ENCODE measurements at places on chromosomes 6 and 20.

DNA sequence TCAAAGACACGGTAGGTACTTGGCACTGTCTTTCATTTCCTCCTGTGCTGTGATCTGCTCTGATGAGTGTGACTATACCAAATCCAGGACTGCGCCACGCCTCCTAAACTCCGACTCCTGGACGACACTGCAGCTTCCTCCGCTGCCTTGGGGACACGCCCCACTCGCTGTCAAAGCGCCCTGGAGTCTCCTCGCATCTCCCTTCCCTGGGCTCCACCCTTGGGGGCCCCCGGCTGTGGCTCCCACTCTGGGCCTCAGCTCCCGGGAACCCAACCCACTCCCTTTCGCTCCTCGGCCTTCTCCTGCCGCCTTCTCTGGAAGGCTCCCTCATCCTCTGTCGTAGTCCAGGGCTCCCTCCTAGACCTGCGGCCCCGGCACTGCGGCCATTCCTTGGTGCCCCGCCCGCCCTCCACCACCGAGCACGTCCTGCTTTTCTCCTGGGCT lies 61.2 kb downstream of the RSPH3 start:
- no peak for DNase-seq

DNA sequence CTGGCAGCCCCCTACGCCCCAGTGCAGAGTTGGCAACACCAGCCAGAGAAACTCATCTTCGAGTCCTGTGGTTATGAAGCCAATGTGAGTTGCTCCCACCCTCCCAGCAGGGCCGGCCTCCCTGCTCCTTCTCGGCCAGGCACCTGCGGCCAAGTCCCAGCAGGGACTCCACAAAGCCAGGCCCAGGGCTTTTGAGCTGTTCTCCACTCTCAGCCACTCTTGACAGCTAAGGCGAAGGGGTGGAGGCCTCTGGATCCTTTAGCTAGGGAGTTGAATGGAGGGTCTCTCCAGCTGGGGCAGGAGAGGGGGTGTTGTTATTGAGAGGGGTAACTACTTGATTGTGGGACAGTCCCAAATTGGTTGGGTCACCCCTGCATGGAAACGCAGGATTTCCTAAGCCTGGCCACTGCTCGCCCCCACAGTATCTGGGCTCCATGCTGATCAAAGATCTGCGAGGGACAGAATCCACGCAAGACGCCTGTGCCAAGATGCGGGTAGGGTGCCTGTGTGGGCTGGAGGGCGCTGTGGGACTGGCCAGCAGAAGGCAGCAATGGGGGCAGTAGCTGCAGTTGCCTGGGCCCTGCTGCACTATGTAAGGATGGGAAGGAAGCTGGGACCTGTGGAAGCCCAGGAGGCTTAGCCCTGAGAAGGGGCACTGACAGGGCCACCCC lies 58.3 kb downstream of the TCP11 start:
- DNase-seq = no peak

DNA sequence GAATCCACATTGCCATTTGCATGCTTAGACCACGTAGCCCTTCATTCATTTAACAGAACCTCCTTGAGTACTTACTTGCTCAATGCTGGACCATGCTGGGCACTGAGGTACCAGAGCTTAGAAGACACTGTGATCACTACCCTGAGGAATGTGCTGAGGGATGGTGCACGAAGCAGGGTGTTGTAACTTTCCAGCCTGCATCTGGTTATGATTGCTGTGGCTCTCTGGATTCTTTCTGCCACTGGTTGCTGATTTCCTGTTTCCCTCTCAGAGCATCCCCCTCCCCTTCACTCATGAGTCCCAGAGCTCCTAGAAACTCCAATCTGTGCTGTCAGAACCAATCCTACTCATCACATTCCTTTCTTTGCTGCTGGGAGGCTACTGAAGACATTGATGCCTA lies 537.4 kb downstream of the PTPRT start:
- DNase-seq = no peak

DNA sequence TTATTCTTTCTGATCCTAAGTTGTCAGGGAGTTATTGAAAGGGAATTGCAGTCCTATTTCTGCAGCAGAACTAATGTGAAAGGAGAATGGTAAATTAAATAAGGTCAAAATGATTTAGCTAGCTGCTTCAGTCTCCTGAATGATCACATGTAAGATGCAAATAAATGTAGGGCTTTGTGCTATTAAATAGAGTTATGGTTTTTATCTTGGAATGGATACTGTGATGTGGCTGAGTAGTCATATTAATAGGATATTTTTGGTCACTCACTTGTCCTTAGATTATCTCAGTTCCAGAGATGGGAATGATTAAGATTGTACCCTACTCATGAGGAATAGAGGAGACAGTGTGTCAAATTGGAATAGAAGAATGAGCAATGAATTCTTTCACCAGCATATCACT lies 129.6 kb downstream of the PLCB4 start:
- no peak for DNase-seq

DNA sequence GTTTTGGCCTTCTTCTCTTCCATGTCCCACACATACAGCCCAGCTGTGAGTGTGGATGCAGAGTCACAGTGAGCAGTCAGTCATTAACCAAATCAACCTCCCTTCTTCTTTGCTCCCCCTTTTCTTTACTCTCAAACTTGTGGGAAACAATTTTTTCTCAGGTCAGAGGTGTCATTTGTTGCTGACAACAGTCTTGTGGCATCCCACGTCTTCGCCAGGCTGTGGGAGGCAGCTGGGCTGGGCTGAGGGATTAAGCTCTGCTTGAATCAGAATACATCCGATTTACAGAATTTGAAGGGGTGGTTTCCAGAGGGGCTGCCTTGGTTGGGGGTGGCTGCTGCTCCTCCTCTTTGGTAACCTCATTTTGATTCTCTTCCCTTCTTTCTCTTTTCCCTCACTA lies 40.5 kb downstream of the SCGN start:
- no peak for DNase-seq

- no peak for DNase-seq
Observed at GRCh38 chr6:3898265-3898994, 49.3 kb downstream of the FAM50B start.

DNA sequence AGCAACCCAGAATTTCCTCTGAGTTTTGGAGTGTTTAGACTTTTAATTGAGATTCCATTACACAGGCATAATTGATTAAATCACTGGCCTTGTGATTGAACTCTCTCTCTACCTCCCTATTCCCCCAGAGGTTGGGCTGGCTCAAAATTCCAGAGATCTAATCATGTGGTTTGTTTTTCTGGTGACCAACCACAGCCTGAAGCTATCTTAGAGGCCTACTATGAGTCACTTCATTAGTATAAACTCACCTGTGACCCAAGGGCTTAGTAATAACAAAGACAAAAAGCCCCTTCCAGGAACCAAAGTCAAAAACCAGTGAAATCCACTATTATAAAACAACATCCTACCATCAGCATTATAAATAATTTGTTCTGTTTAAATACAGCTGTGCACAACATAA lies 992.5 kb upstream of the CITED2 start:
- no peak for DNase-seq

DNA sequence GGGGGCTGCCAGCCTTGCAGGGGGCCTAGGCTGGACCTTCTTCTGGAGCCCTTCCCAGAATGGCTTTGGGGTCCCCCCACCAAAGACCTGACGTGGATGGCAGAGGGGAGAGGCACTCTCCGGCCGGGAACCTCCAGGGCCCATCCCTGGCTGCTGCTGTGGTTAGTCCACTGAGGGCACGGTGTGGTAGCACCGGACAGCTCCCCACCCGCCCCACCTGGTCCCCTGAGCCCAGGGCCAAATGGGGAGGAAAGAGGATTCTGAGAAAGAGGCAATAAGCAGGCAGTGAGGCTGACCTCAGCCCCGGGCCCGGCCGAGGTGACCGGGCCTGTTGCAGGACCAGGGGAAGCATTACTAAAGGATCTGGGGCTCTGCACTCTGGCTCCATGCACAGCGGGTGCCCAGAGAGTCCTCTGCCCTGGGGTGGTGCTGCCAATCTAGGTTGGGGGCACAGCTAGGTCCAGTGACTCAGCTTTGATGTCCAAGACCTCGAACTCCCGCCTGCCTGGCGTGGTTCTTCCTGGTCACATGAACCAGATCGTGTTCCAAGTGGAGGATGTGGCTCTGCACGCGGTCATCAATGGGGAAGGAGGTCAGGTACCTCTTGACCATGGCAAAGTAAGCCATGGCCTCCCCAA lies 2.2 kb downstream of the CENPB start:
- no peak for DNase-seq

- no peak for DNase-seq
Observed at GRCh38 chr20:58305061-58305460, 4.5 kb upstream of the RAB22A start.

DNA sequence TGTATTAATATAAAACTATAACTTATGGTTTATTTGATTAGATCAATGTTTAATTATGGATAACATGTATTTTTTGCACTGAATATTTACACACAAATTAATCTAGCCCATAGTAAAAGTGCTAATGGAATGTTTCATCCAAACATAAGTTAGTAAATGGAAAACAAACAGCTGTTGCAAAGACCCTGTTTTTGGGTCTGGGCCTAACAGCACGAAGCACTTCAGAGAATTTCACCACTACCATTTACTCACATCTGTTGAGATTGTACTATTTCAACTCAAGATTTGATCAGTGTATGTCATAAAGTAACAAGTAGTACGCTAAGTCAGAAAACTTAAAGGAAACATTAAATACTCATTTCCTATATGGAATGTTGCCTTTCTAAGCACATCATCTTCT lies 359.6 kb downstream of the LAMA2 start:
- DNase-seq = no peak

DNA sequence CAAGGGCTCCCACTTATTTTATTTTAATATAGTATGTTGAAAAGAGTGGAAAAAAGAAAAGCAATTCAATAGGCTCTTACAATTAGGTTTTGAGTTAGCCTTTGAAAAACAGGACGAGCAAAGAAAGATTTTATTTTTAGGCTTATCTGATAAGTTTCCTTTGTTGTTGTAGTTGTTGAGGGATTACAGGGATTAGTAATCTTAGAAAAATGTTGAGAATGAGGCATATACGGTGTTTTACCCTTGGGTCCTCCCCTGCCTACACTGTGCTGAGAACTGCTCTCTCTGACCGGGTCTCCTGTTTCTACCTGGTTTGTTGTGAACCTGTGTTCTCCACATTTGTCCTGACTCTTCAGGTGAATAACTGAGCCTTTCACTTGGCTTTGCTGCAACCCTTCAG lies 16.7 kb downstream of the TRAPPC3L start:
- no peak for DNase-seq

- no peak for DNase-seq
Observed at GRCh38 chr6:152642578-152643375, 5.6 kb upstream of the SYNE1 start.

DNA sequence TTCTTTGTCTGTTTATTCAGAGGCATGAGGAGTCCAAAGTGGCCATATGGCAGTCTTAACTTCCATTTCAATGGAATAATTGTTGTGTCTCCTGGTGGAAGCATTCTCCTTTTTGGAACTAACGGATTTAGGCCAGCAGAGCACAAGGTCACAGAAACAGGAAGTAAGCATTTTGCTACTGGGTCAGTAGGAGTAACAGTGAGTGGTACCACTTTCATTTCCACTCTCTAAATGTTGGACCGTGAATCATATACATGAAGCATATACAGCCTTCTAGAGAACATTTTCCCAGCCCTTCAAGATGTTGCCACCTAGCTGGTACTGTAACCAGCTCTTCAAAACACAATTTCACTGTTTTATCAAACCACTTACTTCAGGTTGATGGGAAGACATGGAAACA lies 182.8 kb downstream of the EYS start:
- DNase-seq = no peak

DNA sequence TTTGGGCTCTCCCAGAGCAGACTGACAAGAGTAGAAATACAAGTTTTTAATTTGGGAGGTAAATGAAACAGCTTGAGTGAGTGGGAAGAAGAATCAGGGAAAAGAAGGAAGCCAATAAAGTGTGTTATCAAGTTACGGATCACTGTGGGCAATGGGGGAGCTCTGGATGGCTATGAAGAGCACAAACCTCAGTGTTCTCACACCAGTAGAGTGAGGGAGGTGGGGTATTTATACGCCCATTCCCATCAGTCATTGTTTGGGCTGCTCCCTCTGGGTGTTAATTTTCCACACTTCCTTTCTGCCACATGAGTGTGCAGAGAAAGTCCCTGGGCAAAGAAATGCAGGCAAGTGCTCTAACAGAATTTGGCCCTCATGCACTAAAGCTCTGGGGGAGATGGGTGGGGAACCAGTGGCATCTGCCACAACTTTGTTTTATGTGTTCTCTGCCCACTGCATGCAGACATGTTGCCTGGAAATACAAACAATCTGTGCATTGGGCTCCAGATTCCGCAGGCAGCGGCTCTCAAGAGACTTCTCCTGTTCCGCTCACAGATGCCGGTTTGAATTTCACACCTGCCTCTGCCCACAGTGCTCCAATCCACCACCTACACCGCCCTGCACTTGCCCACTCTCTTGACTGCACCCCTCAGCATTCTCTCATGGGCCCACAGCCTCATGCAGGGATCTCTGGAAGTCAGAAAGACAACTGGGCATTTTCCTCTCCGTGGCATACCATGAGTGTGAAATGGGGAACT lies 211.1 kb upstream of the RNF24 start:
- DNase-seq = no peak

DNA sequence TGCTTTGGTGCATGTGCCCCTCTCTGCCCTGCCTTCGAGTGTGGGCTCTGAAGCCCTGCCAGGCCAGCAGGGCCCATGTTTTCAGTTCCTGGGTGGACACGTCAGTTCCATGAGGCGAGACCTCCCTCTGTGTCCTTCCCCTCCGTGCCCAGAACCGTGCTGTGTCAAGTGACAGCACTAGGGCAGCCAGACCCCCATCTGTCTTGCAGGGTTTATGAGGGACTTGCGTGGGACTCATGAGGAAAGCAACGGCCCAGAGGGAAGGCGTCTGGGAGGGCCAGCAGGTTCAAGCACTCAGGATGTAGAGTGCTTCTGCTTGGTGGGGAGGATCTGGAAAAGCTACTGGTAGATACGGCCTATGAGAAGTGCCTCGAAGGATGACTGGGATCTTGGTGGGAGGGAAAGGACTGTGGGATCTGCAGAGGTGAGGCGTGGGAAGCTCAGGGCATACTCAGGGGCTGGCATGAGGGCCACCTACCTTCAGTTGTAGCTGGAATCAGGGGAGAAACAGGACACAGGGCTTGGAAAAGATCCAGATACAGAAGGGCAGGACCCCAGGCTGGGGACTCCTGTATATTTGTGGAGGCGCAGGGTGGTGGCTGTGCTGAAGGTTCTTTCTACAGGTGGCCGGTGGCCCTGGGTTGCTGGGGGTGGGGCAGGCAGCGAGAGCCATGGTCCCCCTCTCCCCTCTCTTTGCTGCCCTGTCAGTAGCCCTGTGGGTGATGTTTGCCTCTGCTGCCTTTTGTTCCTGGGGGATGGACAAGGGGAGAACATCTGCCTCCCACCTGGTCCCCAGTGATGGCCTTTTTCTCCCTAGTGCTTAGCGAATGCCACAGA lies 5.5 kb downstream of the NPEPL1 start:
- DNase-seq = no peak

DNA sequence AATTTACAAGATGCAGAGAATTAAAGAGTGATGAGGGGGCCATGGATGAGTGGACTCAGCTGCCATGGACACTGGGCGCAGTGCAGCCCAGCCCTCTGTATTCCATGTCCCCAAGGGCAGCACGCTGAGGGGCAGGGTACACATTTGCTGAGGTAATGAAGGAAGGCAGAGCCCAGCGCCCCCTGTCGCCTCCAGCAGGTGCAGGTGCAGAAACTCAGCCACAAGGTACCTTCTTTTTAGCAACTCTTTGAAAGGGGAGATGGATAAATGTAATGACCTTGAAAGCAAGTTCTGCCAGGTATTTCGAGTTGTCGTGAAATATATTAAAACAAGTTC lies 7.1 kb downstream of the CD93 start:
- no peak for DNase-seq

Measured in NCI-H187 treated with DMSO at 0.1 percent for 48 hours (cell line).